ENCODE measurements at places on chromosomes 2 and 18.

DNA sequence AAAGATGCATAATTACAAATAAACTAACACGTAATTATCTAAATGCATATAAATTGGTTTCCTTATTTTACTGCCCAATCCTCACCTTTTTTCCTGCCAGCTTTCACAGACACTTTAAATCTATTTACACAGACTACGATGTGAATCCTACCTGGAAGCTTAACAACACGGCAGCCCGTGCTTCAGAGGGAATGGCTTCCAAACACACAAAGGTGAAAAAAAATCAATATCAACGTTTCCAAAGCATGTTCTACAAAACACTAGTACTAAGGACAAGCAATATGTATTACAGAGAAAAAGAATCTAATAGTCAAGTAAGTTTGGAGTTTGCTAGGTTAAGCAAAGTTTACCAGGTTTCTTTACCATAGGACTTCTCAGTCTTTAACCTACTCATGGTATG, 4.4 kb downstream of the MAP4K3 start:
- no peak for DNase-seq

GRCh38 chr18:9547782-9548181, 66.6 kb downstream of the PPP4R1 start:
- DNase-seq, result no peak

DNA sequence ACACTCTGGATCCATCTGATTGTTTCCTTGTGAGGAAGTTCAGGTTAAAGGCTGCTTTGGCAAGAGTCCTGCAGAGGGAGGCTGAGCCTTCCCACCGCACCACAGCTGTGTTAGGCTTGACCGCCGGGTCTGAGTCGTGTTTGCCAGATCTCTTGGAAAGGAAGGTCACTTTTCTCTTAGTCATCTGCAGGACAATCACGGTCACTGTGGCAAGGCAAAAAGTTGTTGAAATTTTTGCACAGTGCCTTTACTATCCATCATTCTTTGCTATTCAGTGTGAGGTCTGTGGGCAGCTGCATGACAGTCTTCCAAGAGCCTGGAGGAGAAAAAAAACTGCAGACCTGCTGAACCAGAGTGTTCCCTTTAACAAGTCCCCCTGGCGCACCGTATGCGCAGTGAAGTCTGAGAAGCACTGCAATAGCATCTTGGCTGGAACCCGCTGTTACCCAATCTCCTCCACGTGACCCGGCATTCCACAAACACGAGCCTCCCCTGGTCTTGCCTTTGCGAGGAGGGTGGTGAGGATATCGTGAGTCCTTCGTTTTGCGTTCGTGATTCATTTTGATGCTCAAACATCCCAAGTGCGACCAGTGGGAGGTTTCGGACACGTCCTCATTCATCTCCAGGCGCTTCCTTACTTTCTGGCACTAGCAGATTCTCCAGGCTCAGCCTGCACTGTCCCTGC, 23.0 kb downstream of the BIN1 start:
- DNase-seq, result peak; percentile 65

DNA sequence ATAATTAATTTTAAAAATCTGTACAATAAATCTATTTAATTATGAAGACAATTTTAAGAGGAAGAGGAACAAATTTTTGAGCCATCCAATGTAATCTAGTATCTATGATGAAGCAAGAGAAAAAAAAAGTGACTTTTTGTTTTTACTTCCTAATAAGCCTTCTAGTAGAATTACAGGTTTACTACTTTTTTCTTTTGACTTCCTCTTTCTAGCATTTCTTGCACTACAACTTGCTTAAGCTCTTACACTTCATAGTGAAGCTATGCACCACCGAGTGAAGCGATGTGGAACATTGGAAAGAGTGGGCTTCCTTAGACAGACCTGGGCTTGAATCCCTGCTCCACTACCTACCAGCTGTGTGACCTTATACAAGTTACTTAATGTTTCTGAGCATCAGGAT, 2.1 kb downstream of the SERPINB2 start:
- peak; percentile 49 for DNase-seq

DNA sequence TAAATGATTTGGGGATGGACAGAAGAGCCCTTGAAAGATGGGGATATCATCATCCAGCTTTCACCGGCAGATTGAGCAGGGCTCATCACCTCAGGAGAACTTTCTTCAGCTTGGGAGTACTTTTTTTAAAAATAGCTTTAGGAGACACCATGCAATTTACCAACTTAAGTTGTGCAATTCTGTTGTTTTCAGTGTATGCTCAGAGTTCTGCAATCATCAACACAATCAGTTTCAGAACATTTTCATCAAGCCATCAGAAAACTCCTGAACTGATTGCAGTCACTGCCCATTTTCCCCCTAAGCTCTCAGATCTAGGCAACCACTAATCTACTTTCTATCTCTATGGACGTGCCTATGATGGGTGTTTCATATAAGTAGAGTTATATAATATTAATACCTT, 117.7 kb downstream of the CRIM1 start:
- DNase-seq, result peak; percentile 29

- no peak for DNase-seq
Measured at GRCh38 chr2:20620271-20620681, 30.6 kb downstream of the HS1BP3 start.

DNA sequence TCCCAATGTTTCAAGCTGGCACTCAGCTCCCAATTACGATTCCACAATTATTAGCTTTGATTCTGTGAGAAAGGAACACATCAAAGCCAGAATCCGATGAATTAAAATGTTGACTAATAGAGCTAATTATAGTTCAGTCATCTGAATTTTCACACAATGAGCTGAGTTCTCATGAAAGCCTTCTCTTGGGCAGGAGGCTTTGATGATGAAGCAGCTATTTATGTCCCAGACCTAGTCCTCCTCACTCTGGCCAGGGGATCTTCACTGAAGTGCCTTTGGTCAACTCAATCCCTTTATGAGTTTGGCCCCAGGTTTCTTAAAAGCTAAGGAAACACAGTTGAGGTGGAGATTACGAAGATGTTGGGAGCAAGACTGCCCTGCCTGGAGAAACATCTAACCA, 74.7 kb upstream of the PPM1B start:
- DNase-seq, result no peak

GRCh38 chr2:197606180-197606579, 69.2 kb downstream of the RFTN2 start:
- no peak for DNase-seq

DNA sequence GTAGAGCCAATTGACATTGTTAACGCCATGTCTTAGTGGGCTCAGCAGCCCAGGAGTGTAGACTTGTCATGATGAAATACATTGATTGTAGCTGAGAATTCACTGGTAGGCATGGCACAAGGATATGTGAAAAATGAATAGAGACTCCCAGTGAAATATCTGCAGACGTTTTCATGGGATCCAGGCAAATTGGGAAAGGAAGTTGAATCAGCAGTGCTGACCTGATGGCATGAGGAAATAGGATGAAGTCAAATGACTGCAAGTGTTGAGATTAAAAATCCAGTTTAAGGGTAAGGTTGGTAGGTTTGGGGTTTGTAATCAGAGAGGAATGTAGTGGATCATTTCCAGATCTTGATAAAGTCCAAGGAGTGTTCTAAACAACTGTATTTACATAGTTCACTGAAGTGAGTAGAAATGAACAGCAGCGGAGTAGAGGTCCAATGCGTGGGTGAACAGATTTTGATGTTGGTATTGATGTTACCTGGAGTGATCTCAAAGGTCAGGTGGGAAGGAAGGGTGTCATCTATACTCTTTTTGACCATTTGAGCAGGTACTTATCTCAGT, 24.6 kb downstream of the INSIG2 start:
- DNase-seq, result no peak

All from NB4 (cell line).